ENCODE measurements at places on chromosomes 11 and 22. TPM values are rescaled to one million over a fixed set of nuclear protein-coding genes. Genes with fewer than 3 reads are reported as not detected.

KRTAP5-9 gene
- total RNA-seq, result not detected

MYRF gene
- 2.6 TPM for total RNA-seq

OR51B6 gene
- not detected for total RNA-seq

DNA sequence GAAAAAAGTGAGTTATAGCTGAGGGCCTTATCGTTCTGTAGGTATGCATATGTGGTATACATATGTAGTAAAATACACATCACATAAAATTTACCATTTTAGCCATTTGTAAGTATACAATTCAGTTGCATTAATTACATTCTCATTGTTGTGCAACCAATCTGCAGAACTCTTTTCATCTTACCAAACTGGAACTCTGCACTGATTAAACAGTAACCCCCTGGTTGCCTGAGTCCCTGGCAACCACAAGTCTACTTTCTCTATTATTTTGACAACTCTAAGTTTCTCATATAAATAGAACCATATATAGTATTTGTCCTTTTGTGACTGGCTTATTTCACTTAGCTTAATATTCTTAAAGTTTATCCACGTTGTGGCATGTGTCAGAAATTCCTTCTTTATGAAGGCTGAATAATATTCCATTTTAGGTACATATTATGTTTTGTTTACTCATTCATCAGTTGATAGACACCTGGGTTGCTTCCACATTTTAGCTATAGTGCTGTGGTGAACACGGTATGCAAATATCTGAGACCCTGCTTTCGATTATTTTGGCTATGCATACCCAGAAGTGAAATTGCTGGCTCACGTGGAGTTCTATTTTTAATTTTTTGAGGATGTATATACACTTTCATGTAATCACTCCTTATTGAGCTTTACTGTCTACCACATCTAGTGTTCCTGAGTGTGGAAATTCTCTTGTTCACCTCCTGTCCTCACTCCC is 1.6 kb upstream of the DDX10 start:
- DNase-seq, result no peak

DNA sequence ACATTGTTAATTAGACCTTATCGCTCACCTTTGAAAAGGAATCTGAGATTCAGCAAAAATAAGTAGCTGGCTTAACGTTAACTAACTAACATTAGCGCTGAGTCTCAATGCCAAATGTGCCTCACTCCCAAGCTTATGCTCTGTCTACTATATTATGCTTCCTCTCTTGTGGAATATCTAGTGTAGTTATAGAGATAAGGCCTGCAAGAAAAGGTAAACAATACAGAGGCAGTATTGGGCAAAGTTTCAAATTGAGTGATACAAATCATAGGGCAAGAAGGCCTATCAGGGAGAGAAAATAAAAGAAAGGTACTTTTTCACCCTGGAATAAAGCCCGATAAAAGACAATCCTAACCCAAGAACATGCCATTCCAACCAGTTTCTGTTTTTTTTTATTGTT is 61.6 kb upstream of the SLC17A6 start:
- DNase-seq, result no peak

KCNJ1 gene
- 0.42 TPM for total RNA-seq

CDC45 gene
- total RNA-seq, result 3.9 TPM

MFRP gene
- total RNA-seq, result not detected

DNA sequence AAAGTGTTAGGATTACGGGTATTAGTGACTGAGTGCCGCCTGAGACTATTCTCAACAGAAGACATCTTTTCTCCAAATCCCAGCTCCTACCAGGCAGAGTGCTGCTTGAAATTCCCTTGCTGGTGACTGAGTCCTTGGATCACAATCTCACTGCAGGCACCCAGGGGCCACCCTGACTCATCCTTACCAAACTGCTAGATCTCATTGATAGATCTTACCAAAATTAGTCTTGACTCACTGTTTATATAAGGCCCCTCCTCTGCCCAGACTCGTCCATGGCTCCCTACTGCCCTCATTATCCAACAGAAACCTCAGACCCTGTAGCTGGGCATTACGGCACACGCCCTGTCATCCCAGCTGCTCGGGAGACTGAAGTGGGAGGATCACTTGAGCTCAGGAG is 14.7 kb downstream of the TBC1D10A start:
- no peak for DNase-seq

DNA sequence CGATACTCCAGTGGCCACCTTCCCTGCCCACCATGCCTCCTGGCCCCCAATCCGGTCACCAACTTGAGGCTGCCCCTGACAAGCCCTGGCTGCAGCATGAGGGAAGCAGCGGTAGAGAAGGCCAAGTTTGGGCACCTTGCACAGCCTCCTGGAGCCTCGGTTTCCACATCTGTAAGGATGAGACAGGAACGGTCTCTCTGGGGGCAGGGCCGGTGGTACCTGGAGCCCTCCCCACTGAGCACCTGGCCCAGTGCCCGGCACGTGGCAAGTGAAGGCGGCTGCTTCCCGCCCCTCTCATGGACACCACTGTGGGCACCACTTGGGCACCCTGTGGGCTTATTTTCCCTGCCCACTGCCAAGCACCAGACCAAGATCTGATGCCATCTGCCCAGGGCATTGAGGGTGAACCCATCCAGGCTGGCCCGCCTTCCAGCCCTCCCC is 77.8 kb downstream of the CDKN1C start:
- peak; percentile 82 for DNase-seq

GRCh38 chr22:38843201-38843656 is 599 bp downstream of the NPTXR start:
- DNase-seq, result no peak

GRCh38 chr11:19084661-19085315 is 24.3 kb upstream of the MRGPRX2 start:
- no peak for DNase-seq

HTR3B gene
- not detected for total RNA-seq

DNA sequence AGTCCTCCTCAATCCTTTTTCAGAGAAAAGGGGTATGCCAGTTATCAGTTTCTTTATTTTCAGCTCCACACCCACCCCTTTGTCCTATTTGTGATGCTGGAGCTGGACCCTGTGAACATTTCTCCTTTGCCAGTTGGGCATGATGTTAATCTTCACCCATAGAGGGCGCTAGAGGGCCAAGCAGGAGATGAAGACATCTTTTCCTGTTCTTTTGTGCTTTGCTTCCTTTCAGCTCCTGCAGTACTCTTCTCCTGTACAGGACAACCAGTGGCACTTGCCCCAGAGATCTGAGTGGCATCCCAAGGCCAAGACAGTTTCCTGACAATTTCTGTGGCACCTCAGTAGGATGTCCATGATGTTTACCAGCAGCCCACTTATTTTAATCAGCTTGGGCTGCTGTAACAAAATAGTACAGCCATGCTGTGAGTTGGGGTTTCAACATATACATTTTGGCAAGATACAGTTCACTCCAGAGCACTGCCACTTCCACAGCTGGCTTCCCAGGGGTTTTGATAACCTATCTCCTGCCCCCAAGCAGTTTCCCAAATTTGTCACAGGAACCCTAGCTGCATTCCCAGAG is 4.6 kb downstream of the SAA2 start:
- DNase-seq, result peak; percentile 45

TRPM5 gene
- total RNA-seq, result not detected

DNA sequence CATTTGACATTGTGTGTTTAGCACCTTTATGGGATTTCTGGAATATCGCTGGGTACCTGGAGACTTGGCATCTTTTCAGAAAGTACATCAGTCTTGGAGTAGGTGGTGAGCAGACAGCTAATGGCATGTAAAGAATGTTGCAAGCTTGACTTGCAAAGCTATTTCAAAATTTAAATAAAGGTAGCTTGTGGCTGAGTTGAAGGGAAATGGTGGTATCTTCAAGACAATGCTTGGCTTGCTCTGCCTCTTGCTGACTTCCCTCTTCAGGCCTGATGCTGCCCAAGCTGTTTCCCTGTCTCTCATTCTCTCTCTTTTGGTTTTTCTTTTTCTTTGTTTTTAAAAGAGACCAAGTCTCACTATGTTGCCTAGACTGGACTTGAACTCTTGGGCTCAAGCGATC is 13.2 kb downstream of the ZNRF3 start:
- DNase-seq, result peak; percentile 8

- no peak for DNase-seq
Observed at GRCh38 chr11:11618973-11619435, 2.8 kb downstream of the GALNT18 start.

- DNase-seq, result no peak
Observed at GRCh38 chr11:34266090-34266912, 91.5 kb downstream of the ABTB2 start.

DNA sequence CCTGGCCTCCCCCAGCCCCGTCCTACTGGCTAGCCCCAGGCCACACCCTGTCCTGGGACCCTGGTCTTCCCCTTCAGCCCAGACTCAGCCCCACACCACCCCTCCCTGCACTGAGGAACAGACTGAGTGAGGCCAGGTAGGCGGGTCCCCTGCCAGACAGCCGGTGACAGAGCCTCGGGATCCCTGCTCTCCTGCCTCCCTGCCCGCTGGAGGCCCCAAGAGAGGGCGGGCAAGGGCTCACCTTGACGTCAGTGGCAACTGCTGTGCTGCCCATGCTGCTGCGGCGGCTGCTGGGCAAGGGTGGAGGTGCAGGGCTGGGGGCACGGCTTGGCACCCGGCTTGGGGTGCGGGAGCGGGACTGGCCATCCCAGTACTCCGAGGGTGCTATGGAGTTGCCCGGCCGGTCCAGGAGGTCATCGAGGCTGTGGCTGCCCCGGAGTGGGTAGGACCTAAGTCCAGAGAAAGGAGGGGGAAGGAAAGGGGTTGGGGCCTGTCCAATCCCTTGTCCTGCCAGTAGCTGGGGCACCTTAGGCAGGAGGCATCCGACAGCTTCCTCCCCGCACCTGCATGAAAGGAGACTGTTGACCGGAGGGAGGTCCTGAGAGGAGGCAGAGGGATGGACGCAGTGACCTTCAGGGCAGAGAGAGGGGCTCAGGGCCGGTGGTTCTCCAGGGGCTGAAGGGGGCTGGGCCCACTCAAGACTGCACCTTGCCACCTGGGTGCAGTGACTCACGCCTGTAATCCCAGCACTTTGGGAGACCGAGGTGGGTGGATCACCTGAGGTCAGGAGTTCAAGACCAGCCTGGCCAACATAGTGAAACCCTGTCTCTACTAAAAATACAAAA is 2.2 kb upstream of the SLC16A8 start:
- no peak for DNase-seq

GRCh38 chr11:44931466-44931865 is 19.2 kb downstream of the TP53I11 start:
- no peak for DNase-seq

MYEOV gene
- 32.9 TPM for total RNA-seq

AQP11 gene
- total RNA-seq, result 0.17 TPM

DNA sequence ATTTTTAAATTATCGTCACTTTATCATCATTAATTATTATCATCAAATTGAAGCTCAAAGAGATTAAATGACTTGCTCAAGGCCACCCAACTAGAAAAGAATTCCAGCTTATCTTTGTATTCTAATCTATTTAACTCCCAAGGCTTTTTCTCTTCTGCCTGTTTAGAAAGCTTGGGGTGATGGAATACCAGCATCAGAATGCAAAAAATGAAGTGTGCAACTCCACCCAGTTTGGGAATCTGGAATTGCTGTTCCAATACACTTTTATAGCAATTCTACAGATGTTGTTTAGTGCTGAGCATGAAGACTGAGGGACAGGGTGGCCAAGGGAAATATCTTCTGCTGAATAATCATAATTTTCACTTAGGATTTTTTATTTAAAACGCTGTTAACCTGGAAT is 97.2 kb upstream of the FIBIN start:
- DNase-seq, result no peak

GRCh38 chr22:48948575-48949170 is 879.0 kb downstream of the BRD1 start:
- DNase-seq, result peak; percentile 48

RFPL1 gene
- total RNA-seq, result not detected

TMEM191C gene
- 4.0 TPM for total RNA-seq

DNA sequence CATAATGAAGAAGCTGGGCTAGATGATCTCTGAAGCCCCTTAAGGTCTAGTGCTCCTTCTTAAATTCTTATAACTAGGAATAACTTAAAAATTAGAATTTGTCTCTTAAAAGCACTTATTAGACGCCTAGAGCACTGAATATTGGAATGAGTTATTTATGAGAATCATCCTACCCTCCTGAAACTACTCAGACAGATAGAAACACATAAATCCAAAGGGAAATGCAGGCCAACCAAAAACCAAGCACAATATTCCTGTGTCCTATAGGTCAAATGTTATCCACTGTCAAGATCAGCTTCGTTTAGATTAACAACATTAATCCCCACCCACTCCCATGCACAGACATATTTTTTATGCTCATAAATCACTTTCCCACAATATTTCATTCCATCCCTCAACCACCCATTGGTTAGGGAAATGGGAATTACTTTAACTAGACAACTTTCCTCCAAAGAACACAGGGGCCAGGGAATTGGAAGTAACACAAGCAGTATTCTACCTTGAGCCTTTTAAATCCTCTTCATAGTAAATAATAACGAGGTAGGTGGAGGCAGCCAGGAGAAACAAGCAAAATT is 87.1 kb downstream of the CD44 start:
- DNase-seq, result no peak

CD3E gene
- total RNA-seq, result 0.36 TPM

- DNase-seq, result no peak
Observed at GRCh38 chr11:8581300-8581699, 12.7 kb downstream of the STK33 start.

GNB1L gene
- total RNA-seq, result 11.8 TPM

ST14 gene
- 95.0 TPM for total RNA-seq

GRCh38 chr11:14331476-14332136 is 27.4 kb downstream of the RRAS2 start:
- no peak for DNase-seq

- DNase-seq, result no peak
Observed at GRCh38 chr11:74221816-74222215, 50.7 kb downstream of the PPME1 start.

DNA sequence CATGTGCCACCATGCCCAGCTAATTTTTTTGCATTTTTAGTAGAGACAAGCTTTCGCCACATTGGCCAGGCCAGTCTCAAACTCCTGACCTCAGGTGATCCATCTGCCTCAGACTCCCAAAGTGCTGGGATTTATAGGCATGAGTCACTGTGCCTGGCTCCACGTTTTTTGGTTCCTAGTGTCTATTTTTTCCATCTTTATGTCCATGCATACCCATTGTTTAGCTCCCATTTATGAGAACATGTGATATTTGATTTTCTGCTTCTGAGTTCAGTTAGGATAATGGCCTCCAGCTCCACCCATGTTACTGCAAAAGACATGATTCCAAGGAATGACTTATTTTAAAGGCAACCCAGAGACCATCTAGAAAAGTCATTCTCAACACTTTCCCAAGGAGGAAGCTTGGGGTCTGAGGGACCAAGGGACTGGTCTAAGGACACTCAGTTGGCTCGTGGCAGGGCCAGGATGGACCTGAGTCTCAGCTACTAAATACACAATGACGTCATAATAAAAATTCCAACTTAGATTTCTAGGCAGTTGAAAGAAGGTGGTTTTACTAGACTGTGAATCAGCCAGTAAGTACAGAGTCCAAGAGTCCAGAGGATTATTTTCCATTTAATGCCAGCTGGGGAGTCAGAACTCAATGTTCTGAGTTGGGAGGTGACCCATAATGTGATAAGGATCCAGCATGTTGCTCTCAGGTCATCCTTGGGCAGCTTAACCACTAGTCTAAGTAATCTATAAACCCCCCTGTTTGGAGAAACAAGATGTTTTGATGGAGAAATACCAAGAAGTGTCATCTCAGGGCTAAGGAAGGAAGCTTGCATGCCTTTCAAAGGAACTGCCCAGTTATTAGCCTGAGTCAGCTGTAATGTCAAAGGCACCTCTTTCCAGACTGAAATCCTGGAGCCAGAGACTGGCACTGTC is 39.4 kb downstream of the ABTB2 start:
- DNase-seq, result no peak

All from lower leg skin (tissue), 4 donors.